ENCODE measurements at places on chromosomes 12 and 14. TPM values are rescaled to one million over a fixed set of nuclear protein-coding genes. Genes with fewer than 3 reads are reported as not detected.
A peak's percentile ranks its signal among the peaks of the same experiment; 100 is the strongest.

- no peak for DNase-seq
These were observed 19.9 kb downstream of the CLEC6A start for GRCh38 chr12:8475508-8476203.

GRCh38 chr12:130702966-130703732 lies 12.9 kb downstream of the RIMBP2 start:
- DNase-seq = no peak

DNA sequence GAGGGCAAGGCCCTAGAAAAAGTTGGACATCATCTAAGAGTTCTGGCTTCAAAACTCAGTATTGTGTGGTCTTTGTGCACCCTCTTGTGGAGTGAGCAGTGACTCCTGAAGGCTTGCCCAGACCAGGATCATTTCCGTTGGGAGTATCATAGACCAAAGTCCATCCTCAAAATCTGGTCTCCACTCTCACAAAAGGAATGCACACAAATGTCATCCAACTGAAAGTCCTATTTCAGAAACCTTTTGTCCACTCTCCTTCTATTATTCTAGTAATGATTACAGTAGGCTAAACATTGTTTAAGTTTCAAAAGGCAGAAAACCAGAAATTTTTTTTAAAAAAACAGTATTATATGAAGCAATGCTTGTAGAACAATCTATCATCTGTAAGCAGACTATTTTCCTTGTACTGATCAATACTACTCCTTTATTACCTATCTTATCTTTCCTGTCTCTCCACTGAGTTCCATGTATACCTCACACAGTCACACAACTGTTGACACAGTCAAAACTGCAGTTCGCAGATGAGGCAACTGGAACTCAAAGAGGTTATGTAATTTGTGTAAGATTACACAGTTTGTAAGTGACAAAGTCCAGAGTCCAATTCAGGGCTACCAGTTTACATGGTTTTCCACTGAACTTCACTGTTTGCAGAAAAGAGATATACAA lies 41.4 kb downstream of the COX16 start:
- no peak for DNase-seq

- no peak for DNase-seq
These were observed 44.6 kb upstream of the ANO2 start for GRCh38 chr12:5989621-5990020.

DNA sequence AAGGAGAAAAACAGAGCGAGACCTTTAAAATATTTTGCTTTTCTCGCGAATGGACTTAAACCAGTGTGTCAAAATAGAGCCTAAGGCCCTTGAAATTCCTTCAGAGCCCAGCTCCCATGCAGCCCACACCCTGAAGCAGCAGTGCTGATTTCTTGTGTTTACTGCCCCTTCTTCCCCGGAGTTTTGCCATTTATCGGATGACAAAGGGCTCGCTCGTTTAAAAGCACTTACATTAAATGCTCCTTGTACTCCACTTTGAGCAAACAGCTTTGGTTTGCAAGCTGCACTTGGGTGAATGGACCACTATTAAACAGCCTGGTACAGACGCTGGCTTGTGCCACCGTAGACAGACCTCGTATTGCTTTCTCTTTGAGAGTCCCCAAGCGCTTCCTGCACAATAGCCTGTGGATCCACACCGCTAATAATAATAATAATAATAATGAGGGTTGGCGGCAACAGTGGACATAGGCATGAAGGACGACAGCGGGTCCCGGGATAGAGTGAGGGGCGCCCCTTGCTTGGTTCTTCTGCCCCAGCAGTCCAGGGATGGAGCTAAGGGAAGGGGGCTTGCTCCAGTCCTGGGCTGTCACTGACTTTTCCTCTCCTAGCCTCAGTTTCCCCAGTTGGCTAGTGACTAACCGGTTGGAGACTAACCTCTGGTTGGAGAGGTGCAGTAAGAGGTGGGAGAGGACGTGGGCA lies 6.6 kb downstream of the DLK1 start:
- peak; percentile 32 for DNase-seq

DNA sequence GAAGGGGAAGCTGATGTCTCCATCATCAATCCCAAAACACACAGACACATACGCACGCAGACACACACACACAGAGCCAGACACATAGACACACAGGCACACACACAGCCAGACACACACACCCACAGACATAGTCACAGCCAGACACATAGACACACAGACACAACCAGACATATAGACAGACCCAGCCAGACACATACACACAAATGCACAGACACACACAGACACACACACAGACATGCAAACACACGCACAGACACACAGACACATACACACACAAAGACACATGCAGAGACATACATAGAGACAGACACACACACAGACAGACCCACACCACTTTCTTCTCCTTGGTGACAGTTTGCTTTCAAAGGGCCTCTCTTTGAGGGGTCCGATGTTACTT lies 6.3 kb downstream of the CCDC197 start:
- DNase-seq = no peak

DNA sequence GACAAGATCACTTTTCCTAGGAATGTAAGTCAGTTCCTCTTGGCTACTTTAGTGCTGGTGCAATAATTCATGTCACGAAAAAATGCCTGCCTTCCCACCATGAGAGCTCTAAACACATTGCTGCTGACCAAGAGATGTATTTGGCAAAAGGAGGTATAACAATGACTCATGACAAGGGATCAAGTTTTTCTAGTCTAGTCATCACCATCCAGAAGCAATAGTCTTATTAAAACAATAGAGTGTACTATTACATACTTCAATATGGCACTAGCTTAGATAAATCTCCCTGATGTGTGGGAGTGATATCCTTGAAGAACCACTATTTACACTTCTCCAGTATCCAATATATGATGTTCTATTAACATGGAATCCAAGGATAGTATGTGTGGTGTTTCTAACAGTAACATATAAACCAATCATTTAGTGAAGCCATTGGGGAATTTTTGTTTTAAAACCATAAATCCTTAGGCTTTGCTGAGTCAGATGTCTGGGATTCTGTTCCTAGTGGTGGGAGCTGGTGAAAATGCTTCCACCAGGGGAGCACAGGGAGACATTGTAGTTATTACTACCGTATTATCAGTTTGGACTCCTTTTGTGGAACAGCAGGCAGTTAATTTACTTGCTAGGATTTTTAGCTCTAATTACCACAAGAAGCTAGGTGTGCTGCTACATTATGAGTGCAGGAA lies 1387.5 kb downstream of the LRFN5 start:
- no peak for DNase-seq

DNA sequence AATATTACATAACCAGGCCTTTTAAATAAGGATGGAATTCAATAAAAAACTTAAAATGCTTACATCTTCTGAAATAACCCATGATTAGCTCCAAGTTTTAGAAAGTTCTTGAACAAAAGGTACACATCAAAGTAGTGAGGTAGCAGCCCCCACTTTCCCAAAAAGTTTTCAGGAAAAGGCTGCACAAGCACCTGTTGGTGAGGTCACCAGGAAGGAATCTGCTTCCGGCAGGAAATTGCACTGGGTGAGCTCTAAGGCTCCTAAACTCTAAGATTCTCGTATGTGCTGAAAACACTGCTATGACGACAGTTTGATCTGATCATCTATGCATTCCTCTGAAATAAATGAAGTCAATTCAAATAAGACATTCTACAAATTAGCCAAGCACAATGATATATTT lies 34.3 kb upstream of the TTC7B start:
- no peak for DNase-seq

DNA sequence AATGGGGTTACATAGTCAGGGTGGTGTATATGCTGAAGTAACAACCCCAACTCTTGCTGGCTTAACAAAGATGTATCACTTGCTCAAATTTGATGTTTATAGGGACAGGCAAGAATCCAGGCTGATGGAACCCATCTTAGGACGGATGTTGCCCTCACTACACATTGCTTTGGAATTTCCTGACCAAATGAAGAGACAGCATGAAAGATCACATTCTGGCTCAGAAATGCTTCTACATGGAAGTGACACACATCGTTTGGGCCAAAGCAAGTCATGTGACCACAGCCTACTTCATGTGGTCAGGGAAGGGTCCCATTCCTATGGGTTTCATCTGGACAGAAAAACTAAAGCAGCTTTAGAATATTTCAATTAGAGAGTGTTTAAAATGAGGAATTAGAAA lies 345.8 kb downstream of the TMEM132D start:
- no peak for DNase-seq

DNA sequence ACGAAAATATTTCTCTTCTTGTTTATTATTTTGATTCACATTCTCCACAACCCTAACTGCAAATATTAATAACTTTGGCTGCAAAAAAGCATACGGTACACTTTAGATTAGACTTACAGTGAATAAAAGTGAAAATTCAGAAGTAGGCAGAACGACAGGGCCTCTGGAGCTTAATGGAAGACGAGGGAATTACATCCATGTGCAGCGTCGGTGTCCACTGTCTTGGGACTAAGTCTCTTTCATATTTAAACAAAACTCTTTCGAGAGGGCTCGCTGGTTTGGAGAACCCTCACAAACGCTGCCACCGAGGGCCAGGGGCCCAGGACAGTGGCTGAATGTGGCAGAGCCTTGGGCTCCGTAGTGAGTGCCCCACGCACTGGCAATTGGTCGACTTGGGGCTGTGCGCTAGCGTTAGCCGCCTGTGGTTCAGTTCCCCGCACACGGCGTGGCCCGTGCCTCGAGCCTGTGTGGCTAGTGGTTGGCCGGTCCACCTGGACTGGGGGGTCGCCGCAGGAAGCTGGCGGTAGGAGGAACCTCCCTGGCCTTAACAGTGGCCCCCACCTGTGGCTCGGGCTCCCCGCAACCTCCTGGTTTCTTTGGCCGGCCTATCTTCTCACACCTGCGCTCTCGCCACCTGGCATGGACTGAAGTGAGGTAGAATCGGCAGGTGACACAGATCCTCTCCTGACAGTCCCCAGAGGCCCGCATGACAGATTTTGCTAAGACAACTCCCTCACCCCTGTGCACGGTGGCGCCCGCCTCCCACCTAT lies 739 bp upstream of the PAX9 start:
- no peak for DNase-seq

GRCh38 chr14:56650979-56651378 lies 71.4 kb downstream of the TMEM260 start:
- no peak for DNase-seq

GRCh38 chr14:73776194-73776537 lies 62.0 kb upstream of the PNMA1 start:
- DNase-seq = no peak

DNA sequence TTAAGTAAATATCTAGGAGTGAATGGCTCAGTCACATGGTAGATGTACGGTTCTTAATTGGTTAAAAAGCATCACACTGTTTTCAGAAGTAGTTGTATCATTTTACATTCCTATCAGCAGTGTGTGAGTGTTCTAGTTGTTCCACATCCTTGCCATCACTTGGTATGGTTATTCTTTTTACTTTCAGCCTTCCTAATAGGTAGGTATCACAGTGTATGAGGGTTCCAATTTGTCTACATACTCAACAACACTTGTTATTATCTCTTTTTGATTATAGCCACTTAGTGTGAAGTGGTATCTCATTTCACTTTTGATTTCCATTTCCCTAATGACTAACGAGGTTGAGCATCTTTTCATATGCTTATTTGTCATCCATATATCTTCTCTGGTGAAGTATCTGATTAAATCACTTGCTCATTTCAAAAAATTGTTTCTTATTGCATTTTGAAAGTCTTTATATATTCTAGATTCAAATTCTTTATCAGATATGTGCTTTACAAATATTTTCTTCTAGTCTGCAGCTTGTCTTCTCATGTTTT lies 3.5 kb upstream of the SPRYD3 start:
- no peak for DNase-seq

- no peak for DNase-seq
These were observed 266.9 kb upstream of the PELI2 start for GRCh38 chr14:55851301-55851700.

DNA sequence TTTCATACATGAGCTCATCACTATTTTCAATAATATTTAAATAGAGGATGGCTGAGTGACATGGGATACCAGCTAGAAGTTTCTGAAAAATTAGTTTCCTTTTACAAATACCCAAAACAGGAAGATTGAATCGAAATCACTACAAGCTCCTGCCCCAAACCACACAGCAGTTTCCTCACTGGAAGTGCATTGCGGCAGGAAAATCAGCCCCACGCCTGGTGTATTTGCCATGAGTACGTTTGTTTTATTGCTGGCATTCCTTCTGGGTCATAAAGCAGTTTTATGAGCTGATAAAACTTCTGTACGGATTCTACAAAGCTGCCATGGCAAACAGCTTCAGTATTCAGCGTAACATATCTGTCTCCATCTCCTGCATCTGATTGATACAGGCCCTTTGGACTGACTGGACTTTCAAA lies 23.7 kb downstream of the CDC42BPB start:
- no peak for DNase-seq

- DNase-seq = no peak
These were observed 1.2 kb upstream of the LRCOL1 start for GRCh38 chr12:132611620-132612019.

DNA sequence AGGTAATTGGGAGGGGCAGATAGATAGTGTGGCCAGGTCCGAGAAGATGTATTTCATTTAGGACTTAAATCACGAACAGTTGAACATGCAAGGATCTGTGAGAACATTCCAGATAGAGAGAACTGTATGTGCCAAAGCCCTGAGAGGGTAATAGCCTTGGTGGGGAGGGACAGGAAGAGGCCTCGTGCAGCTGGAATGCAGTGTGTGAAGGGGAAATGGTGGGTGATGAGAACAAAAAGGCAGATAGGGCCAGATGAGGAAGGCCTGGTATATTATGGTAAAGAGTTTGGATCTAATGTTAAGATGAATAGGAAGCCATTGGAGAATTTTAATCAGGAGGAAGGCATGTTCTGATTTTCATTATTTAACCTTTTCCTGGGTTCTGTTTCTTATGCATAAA lies 136.3 kb downstream of the TPH2 start:
- no peak for DNase-seq

DNA sequence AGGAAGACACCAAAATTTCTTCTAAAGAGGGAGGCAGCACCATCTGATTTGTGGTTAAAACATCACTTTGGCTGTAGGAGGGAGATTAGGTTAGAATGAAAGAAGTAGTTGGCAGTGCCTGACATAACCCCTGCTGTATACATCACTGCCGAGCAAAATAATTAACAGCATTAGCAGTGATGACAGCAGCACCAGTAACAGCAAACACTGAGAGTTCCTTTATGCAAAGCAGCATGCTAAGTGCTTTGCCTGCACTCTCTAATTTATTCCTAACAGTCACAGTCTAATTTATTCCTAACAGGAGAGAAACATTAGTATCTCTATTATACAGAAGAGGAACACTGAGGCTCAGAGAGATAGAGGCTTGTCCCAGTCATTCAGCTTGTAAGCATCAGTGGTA lies 1469.7 kb downstream of the AACS start:
- DNase-seq = no peak

The LRRK2 gene
- 415 TPM for total RNA-seq

The TAMALIN gene
- 199 TPM for total RNA-seq

The MYH6 gene
- total RNA-seq = 3.4 TPM

The NANOG gene
- total RNA-seq = not detected

The CLEC2D gene
- total RNA-seq = 12.9 TPM

The RNF31 gene
- total RNA-seq = 52.3 TPM

The MAP3K9 gene
- total RNA-seq = 12.0 TPM

The P2RX7 gene
- 20.1 TPM for total RNA-seq

The NKX2-1 gene
- total RNA-seq = 177 TPM

The CCDC175 gene
- not detected for total RNA-seq

The CHST11 gene
- total RNA-seq = 56.6 TPM

The SLC6A12 gene
- 11.1 TPM for total RNA-seq

The INF2 gene
- 117 TPM for total RNA-seq
